ENCODE measurements at places on chromosomes 6 and 20.
A peak's percentile ranks its signal among the peaks of the same experiment; 100 is the strongest.

- no peak for DNase-seq
Observed at GRCh38 chr20:45579184-45579583, at the start of gene WFDC8. WFDC8 (minus strand) TSS chr20:45579284; CDS start chr20:45579247, 37 bp downstream.

DNA sequence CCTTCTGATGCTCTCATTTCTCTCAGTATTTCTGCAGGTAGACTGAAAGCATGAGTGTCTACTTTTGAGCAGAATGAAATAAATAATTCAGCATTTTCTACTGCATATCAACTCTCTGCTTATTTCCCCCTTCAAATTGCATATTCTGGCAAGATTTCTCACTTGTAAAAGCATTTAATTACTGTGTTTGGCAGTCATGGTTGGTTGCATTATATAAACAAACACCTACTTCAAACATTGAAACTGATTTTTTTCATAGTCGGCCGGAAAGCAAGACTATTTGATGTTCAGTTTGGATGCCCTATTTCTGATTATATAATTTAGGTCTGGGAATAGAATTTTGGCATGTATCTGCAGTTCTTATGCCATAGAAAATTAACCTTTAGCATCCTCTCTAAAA is 73.1 kb downstream of the PLEKHG1 start:
- DNase-seq = no peak

DNA sequence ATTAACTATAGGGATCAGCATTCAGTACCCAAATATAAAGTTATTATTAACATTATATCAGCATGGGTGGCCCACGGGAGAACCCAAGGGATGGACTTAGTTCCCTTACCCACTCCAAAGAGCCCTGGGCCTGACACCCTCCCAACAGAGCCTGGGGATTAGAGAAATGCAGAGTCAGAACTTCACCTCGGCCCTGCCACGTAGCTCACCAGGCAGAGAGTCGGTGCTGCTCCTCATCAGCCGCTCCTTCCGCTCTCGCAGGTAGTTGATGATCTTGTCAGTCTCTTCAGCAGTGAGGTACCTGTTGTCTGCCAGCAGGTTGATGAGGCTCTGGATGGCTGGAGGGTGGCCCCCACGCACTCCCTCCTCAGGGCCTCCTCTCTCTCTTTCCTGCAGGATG is 26.6 kb downstream of the NCOA5 start:
- DNase-seq = no peak

GRCh38 chr6:40075056-40075590 is 140.9 kb upstream of the MOCS1 start:
- DNase-seq = no peak

GRCh38 chr20:16111852-16112412 is 461.3 kb downstream of the KIF16B start:
- DNase-seq = no peak

DNA sequence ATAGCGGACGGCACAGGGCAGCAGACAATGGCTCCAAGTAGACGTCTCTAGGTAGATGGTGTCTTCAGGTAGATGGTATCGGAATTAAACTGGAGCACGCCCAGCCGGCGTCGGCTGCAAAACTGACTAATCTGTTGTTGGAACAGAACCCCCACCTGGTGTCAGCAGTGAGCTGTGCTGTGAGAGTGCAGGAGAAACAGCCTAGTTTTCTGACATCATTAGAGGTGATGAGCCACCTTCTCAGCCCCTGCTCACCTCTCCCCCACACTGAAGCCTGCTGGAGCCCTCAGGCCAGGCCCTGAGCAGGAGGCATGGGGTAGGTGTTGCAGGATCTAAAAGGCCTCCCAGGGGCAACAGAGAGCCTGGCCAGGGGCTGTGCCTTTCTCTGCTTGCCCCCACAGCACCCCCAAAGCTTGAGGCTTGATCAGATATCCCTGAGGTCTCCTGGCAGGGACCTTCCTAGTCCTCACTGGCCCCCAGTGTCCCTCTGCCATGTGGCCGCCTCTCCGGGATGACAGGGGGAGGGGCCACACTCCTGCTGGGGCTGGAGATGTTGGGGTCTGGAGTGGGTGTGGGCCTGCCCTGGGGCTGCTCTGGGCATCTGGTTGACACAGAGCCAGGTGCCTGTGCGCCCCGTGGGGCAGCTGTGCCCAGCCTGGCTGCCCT is 6.9 kb upstream of the HELZ2 start:
- DNase-seq = peak; percentile 78

GRCh38 chr20:60935971-60936370 is 316.1 kb upstream of the CDH4 start:
- DNase-seq = no peak

- no peak for DNase-seq
Observed at GRCh38 chr20:35040646-35041045, 52.0 kb downstream of the TRPC4AP start.

GRCh38 chr6:14848019-14848418 is 397.9 kb upstream of the JARID2 start:
- no peak for DNase-seq

- no peak for DNase-seq
Observed at GRCh38 chr20:41172296-41173140, 35.2 kb downstream of the PLCG1 start.

- DNase-seq = no peak
Observed at GRCh38 chr20:19713822-19714578, 44.1 kb upstream of the RIN2 start.

DNA sequence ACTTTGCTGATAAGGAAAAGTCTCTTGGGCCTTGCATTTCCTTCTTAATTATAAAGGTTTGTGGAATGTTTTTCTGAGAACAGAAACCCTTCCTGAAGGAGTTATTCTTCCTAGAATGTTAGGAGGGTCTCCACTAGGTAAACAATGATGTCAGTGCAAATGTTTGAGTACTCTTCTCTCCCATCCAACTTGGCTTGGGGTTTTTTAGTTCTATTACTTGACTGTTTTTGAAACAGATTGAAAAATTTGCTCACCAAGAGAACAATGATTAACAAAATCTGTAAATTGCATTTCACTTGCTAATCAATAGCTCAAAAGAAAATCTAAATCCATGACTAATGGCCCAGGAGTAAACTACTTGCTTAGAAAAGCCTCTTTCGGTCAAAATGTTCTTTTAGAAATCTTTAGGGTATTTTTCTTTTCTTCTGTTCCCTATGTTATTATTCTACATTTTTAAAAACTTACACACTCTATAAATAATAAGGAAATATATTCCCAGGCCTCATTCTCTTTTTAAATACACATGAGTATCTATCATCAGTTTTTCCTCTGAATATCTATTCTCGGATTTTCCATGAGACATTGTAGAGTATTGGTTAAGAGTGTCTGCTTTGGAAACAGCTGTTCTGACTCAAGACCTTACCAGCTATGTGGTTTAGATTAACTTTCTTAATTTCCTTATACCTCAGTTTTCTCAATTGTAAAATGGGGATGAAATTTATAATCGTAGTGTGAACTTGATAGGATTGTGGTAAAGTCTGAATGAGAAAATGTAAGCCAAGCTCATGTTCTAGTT is 234.2 kb upstream of the CITED2 start:
- DNase-seq = no peak

DNA sequence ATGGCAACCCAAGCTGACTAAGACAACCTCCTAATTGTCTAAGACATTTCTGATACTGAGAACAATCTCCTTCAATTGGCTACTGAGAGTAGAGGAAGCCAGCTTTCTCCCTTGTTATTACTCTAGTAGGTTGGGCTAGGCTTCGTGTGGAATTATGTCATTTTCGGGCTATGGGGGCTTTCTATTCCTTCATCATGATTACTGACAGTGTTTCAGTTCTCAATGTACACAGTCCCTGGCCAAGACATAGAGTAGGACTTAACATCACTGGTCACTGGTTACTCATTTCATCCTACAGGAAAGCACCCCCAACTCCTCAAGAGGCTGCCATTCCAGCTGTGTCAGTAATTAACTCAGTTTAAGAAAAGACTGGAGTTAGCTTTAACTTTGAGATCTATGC is 100.0 kb downstream of the KIF6 start:
- no peak for DNase-seq

DNA sequence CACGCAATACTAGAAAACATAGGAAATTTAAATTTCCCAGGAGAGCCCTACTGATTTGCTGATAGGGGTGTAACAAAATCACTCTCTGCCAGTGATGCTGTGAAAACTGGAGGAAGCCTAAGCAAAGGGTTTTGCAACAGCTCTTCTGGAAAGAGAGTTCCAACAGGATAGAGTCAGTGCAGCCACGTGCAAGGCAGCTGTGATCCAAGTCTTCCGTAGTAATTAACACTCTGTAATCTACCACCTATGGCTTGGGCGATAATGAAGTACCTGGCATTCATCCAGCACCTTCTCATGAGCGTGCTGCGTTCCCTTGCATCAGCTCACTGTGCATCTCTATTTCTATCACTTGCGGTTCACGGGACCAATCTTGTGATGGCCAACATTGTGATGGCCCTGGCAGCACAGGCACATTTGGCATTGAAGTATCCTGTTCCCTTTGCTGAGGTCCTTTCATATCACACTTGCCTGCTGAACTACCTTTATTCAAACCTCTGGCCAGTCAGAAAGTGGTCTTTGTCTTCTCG is 48.2 kb downstream of the IRF4 start:
- no peak for DNase-seq

- no peak for DNase-seq
Observed at GRCh38 chr20:6007529-6008103, 46.2 kb downstream of the LRRN4 start.

DNA sequence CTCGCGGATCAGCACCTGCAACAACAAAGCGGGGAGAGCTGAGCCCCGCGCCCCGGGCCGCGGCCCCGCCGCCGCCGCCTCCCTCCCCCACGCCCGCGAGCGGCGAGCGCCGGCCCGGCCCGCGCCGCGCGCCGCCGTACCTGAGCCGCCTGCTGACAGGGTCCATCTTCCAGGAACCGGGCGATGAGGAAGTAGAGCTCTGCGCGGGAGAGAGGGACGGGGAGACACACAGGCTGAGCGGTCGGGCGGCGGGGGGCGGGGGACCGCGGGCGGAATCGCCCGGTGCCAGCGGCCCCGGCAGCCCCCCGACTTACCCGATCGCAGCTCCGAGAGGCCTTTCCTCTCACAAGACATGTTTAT is 359 bp downstream of the PHIP start:
- DNase-seq = no peak

DNA sequence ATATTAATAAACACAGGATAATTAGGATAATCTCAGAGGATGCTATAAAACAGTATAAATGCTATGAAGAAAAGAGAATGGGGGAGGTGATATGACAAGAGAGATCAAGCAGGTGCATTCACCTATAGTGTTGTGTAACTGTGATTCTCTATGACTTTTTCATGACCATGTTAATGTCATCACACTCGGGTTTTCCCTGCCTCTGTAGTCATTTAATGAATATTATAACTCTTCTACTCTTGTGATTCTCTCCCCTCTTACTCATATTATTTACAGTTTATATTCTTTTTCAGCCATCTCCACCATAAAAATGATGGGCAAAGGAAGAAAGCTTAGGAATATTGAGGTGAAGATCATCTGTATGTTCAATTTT is 106.9 kb upstream of the SGK1 start:
- no peak for DNase-seq

DNA sequence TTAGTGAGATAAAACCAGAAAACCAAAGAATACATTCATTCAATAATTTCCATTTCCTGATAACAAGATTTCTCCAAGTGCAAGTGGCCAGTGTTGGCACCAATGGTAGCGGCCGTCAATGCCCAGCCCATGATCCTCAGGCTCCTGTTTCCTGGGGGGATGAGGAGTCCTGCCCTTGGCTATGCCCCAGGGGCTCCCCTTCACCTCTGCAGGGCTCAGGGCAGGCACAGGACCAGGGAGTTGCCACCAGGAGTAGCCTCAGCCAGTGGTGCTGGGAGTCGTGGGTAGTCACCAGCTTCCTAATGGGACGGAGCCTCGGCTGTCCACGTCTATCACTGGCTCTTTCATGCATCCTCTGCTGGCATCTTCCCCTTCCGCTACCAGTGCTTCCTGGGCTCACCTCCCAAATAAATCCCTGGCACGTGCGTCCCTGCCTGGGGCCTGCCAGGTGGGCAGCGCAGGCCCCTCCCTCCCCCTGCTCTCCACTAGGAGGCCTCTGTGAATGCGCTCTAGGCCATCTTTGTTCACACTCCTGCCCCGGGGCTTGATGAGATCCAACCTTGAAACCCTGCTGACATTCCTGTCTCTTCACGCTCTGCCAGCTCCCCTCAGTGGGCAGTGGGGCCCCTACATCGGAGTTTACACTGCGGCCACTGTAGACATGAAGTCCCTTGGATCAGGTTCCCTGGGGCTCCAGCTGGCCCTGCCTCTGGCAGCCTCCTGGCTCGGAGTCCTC is 215.7 kb downstream of the SYNDIG1 start:
- no peak for DNase-seq

DNA sequence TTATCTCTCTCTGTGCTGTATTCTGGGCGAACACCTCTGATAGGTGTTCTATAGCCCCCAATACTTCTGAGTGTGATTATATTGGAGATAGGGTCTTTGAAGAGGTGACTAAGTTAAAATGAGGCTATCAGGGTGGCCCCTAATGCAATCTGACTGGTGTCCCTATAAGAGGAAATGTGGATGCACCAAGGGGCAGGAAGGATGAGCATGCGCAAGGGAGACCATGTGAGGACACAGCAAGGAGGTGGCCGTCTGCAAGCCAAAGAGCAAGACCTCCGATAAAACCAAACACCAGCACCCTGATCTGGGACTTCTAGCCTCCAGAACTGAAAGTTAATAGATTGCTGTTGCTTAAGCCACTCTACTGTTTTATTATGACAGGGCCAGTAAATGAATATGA is 69.2 kb downstream of the CHMP4B start:
- DNase-seq = no peak

DNA sequence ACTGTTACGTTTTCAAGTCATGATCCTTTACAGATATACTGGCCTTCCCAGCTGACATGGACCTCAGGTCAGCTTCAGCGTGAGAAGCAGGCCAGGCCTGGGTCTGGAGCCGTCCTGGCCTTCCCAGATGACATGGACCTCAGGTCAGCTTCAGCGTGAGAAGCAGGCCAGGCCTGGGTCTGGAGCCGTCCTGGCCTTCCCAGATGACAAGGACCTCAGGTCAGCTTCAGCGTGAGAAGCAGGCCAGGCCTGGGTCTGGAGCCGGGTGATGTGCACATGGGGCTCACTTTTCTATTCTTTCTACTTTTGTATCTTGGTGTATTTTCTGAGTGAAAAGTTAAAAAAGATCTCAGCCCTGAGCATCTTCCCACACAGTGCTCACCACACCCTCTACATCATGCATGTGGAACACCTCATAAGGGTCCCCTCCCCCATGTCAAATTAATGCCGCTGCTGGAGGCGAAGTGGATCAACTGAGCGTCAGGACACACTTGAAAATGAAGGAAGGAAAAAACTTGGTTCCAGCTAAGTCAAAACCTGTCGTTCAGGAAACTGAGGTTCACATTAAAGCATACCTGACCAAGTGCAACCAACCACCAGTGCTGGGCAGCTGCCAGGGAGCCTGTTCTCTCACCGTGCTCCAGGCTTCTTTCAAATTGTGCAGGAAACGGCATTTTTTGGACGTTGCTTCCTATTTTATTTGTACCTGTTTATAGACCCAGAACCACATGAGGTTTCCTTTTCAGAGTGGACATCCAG is 32.2 kb downstream of the KIF25 start:
- DNase-seq = no peak

DNA sequence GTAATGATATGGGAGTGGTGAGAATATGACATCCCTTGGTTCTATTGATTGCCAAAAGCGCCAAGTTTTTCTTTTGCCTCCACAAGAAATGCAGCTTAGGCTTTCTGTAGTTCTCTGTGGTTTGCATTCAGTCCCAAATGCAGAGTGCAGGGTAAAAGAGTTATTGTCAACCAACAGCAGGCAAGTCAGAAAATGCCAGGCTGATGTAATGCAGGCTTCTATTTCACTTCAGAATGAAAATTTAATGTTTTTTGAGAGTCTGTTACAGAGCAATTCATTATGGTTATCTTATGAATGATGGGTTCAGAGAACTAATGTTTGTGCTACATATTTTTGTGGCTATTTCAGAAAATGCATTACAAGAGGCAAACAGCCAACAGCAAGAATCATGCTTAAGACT is 293.5 kb downstream of the CENPW start:
- no peak for DNase-seq

- DNase-seq = no peak
Observed at GRCh38 chr6:80142586-80142985, 36.1 kb downstream of the BCKDHB start.

Measured in CD4-positive, alpha-beta memory T cell (primary cell).